ENCODE measurements at places on chromosomes 7 and 10.

DNA sequence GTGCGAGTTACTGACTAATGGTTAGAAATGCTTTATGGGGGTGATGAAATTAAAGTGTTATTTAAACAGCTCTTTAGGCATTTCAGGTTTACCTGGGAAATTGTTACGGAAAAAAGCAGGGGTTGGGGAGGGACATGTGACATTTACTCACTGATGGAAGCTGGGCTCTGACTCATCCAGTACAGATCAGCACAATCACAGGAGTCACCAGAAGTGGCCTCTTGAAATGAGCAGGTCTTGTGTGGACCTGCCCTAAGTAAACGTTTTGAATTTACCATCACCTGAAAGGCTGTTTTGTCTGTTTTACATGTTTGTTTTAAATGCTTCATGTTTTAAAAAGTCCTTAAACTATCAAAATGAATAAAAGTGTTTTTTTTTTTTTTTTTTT, 2.3 kb downstream of the GLRX3 start:
- no peak for DNase-seq

- DNase-seq = no peak
These were observed 237.4 kb downstream of the ELMO1 start for GRCh38 chr7:37211097-37211880.

DNA sequence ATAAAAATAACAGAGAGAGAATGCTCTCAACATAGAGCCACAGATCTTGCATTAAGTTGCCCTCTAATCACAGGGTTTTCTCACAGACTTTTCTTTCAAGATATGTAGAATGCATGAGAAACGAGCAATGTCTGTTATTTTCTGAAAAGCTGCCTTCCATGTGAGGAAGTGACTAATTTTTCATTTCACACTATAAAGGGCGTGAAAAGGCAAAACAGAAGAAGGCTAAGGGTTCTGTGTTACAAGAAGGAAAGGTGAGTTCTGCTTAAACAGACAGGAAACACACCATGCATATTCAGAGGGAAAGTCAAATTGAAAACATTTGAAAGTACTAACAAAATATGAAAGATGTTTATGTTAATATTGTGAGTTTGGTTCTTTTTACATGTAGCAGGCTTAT, 189.2 kb downstream of the SEMA3D start:
- DNase-seq = no peak

DNA sequence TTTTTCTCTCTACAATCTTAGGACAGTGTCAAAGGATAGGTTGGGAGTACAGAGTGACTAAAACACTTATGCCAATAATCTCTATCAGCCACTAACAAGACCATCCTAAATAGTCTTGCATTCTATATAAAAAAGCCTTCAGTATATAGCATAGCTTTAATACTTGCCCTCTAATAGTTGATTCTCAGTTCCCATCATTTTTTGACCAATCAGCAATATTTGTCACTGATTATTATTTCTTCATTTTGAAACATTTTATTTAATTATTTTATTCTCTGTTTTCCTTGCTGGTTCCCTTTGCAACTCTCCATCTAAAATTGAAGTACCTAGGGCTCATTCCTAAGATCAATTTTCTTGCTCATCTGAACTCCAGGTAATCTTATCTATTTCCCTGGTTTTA, 470.0 kb downstream of the MAGI2 start:
- DNase-seq = no peak

- no peak for DNase-seq
These were observed 385.5 kb upstream of the PFKP start for GRCh38 chr10:2681891-2682290.

GRCh38 chr7:101140339-101140699, 13.4 kb downstream of the SERPINE1 start:
- no peak for DNase-seq

DNA sequence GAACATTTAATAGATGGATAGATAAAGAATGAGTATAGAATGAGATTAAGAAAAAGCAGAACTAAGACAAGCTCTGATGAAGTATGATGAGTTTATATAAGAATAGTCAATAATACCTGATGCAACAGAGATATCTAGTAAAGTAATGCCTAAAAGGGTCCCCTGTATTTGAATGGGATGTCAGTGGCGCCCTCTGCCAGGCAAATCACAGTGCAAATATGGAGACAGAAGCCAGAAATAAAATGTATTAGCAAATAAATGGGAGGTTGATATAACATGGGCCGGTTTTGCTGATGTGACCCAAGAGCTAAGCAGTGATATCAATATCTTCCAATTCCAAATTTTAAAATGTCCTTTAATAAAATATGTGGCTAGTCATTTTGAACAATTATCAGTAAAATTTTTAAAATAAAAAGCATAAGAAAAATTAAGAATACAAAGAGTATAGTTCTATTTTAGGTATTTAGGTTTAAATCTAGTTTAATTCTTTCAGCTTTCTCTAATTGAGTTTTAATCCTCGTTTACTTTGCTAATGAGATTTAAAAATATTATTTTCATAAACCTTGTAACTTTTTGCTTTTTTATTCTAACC, 62.6 kb downstream of the ADK start:
- no peak for DNase-seq

DNA sequence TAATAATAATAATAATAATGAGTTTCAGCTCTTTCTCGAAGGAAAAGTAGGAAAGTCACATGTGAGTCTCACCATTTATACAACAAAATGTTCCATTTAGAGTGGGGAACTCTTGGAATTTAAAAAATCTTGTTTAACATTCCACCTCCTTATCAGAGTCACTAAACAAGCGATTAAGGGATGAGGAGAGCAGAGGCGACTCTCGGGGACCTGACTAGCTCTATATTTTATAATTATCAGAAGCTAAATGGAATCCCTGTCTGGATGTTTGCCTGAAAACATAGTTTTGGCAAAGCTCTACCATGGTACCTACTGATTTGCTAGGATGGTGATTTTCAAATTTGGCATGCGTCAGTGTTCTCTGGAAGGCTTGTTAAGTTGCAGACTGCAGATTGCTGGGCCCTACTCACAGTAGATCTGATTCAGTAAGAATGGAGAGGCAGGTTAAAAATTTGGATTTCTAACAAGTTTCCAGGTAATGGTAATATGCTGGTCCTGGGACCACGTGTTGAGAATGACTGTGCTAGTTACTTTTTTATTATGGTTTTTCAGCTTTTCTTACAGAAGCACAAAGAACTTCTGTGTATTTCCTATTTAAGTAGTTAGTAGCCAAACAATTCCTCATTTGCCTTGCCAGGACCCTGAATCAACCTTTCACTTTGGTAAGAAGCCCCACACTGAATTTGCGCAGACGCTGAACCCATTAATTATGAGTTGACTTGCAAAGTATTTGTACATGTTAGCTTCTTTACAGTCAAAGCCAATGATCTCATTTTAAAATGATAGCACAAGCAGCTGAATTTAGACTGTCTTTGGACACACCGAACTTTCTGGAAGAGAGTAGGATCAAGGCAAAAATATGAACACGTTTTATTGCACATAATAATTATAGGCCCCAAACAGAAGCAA, 39.5 kb downstream of the CPED1 start:
- no peak for DNase-seq

DNA sequence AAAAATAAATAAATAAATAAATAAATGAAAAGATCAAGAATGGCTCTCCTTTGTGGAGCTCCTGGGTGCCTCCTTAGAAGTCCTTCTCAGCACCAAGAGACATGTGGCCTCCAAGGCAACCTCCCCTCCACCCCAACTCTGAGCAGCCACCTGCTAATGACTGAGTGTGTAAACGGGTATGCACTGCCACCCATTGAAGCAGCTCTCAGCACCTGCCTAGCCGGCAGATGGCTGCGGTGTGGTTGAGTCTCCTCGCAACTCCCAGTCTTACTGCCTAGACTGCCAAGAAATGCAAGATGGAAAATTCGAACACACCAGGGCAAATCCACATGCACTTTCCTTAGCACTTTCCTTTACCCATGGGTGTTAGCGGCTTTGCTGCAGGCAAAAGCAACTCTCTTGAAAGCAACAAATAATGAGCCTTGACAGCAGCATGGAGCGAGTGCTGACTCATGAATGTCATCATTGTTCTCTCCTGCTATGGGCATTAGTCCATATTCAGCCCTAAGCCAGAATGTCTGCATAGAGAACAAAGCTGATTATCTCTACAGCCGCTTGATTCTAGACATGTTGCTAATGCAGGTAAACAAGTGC, 913.9 kb upstream of the AUTS2 start:
- DNase-seq = peak; percentile 35

DNA sequence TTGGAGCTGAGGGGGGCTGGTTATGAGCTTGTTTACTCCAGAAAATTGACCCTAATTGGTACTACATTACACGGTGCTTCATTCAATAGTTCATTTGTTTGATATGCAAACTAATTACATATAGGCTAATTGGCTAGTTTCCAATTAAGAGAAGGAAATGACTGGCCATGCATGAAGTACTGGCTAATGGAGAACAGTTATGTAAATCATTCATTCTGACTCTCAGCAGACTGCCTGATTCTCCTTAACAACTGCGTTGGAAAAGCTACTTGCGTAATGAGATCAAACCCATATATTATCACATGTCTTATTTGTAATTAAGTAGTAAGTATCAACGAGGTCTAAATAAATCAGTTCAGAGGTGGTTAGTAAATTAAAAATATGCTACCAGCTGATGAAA, 81.8 kb upstream of the CTTNBP2 start:
- no peak for DNase-seq

DNA sequence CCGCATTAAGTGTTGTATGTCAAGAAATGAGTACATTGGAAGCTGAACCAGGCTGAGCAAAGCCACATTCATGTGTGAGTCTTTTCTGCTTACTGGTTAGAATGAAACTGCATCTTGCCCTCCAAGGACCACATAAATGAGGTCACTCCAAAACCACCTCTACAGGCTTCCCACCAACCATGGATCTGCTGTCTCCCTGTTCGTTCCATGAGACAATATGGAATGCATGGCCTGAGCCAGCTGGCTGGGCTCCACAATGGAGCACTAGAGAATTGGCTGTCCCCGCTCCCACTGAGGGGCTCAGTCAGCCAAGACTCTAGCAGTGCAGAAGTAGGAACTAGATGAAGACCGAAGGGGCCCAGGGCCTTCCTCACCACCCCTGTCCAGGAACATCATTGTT, 120.8 kb downstream of the TNS3 start:
- no peak for DNase-seq

GRCh38 chr7:130372402-130373165, 7.7 kb upstream of the CPA1 start:
- DNase-seq = no peak

GRCh38 chr7:137080516-137081203, 212.2 kb downstream of the CHRM2 start:
- no peak for DNase-seq

DNA sequence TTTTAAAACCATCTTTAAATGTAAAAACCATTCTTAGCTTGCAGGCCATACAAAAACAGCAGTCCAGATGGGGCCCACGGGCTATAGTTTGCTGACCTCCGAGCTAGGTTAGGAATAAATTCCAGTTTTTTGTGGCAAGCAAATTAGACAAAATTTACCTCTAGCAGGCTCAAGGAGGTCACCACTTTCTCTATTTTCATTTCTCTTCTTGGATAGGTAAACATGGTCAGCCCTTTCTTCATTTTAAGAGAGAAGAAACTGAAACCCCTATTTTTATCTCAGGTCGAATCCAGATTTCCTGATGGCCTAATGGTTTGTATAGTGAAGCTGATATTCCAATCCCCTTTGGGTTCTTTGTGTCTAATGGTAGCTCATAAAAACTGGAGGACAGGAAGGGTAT, 10.7 kb downstream of the IKZF5 start:
- no peak for DNase-seq

- DNase-seq = no peak
These were observed 90.4 kb upstream of the LRRTM3 start for GRCh38 chr10:66835400-66835799.

DNA sequence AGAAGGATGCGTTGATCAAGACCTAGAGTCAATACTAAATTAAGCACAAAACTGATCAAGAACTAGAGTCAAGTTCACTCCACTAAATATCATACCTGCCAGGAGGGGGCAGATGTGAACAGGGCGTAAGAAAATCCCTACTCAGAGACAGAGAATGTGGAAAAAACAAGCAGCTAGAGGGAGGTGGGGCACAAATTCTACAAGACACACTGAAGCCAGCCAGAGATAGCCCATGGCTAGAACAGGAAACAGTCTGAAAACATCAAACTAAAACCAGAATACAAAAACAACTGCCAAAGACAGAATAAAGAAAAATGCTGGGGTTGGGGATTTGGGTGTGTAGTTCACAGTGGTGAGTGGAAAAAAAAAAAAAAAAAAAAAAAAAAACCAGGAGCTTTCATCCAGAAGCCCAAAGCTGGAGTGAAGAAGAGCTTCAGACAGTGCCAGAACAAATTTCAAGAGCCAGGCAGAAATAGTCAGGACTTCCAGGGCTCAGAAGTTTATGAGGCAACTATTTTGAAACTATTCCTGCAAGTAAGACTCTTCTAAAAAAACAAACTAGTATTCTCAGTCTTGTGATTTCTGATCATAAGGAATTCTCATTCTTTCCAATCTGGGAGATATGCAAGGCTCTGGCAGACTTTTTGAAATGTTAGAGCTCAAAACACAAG, 118.3 kb downstream of the CCDC71L start:
- peak; percentile 21 for DNase-seq

DNA sequence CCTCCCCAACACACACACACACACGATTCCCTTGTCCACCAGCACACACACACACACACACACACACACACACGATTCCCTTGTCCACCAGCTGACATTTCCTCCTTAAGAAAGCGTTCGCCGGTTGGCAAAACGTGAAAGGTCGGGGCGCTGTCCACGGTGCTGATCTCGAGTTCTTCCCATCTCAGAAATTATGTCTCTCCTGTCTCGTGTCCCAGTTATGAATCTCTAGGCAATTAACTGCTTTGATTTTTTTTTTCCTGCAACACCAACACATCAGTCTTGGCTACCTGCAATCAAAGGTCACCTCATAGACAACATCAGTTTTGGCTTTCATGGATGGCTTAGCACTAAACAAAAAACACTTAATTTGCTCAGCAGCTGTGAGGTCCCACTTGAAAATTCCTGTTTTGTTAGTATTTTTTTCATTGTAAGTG, 1.9 kb downstream of the INA start:
- DNase-seq = no peak

DNA sequence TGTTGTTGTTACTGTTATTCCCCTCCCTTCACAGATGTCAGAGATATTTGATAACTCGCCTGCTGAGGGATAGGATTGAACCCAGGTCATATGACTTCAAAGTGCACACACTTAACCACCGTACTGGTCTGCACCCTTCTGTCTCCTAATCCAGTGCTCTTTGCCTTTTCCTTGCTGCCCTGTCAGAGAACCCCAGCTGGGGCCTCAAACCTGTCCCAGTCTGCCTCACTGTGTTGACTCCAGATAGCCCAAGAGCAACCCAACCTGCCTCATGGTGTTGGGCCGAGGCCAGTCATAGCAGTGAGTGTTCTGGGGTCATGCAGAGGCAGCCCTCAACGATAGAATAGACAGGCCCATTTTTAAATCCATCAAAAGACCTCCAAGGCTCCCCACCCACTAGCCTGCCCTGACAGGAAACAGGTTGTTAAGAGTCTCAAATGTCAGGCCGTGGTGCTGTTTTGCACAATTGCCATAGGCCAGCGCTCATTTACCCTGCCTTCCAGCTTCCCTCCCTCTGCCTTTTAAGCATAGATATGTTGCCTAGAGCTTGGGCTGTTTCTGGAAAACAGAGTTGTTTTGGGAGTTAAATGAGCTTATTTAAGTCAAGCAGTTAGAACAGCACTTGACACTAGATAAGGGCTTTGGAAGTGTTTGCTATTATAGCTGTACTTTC, 37.0 kb upstream of the PDCD4 start:
- no peak for DNase-seq
